ENCODE measurements at places on chromosomes 16 and 17.
A peak's percentile ranks its signal among the peaks of the same experiment; 100 is the strongest.

GRCh38 chr17:60748204-60748603, 70.6 kb downstream of the BCAS3 start:
- no peak for DNase-seq

GRCh38 chr17:33024688-33025486, 33.2 kb downstream of the SPACA3 start:
- no peak for DNase-seq

GRCh38 chr16:52554334-52554733, 7.4 kb upstream of the TOX3 start:
- DNase-seq: no peak

GRCh38 chr16:26391833-26392232, 674.9 kb upstream of the C16orf82 start:
- DNase-seq: no peak

DNA sequence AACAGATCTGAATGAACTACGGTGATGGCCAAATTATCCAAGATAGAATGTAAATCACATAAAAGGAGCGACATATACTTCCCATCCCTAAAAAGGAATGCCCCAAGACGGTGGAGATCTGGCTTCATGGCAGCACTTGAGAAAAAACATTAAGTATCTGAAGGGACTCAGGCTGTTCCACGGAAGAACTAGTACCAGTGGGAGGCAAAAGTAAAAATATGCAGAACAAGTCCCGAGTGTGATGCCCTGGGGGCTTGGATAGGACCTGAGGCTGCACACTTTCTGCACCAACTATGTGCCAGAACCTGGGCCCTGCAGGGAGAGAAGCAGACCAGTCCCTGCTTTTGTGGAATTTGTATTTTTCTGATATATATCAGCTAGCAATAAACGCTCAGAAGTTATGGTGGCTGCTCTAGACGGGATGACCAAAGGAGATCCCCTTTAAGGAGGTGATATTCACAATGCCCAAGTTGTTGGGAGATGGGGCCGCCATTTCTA, 539 bp upstream of the CKLF start:
- DNase-seq: peak; percentile 32

DNA sequence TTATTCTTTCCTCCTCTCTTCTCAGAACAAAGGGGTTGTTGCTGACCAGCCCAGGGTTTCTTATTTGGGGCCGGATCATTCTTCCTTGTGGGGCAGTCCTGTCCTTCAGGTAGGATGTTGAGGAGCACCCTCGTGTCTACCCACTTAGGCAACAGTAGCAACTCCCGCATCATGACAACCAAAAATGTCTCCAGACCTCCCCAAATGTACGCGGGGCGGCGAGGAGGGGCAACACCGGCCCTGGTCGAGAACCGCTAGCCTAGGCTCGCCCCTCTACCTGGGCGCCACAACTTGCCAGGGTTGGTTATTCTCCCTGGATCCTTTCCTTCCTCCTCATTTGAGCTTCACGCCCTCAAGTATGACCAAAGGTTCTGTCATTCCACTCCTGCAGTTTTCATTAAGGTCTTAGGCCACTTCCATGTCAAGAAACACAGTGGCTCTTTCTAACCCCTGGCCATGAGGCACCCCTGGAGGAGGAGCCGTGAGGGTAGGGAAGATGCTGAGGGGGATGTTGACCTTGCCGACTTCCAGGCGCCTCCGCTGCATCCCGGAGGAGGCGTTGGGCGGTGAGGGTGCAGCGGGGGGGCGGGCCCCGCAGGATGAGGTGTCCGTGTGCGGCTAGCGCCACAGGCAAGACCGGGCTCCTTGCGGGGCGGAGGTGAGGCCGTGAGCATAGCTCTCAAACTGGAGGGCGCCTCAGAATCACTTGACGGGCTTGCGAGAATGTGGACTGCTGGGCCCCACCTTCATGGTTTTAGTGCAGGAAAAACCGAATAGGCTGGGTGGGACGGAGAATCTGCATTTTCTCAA, 712 bp upstream of the SPECC1 start:
- DNase-seq: peak; percentile 24

GRCh38 chr16:8943966-8944759, 19.5 kb downstream of the USP7 start:
- DNase-seq: no peak

GRCh38 chr17:1779571-1780131, 17.8 kb downstream of the SERPINF1 start:
- no peak for DNase-seq

- no peak for DNase-seq
These were observed 243.5 kb downstream of the GSG1L start for GRCh38 chr16:27819881-27820610.

DNA sequence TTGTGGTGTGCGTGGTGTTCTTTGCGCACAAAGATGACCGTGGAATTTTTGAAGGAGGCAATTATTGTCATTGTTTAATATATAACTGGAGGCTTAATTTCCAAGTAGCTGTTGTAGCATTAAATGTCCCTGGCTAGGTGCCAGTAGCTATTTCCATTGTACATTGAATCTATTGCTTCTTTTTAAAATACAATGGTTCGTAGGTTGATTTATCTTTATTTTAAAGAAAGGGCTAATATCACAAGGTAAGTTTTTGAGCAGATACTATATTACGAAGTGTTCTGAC, 127.1 kb downstream of the RPTOR start:
- DNase-seq: no peak

DNA sequence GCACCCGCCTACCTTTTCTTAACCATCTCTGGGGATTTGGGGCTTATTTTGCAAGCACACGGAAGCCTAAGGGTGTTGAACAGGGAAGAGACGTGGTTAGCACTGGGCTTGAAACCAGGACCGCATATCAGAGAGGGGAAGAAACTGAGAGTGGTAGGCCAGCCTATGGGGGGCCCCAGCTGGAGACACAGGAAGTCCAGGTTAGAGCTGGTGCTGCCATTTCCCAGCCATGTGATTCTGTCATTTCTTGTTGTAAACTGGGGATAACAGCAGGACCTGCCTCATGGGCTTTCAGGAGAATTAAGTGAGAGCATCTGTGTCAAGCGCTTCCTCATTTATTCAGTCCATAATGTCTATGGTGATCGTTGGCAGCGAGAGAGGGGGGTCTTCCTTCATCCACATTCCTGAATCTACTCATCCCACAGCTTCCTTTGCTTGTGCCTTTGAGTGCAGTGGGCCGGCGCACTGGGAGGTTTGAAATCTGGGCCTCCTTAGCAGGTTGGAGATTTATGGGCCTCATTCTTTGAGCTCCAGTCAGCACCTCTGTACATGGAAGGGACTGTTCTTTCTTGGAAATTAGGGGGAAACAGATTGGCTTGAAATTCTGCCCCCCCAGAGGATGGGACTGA, 20.1 kb downstream of the NKD1 start:
- DNase-seq: no peak

GRCh38 chr17:68567035-68567434, 34.1 kb downstream of the FAM20A start:
- DNase-seq: no peak

GRCh38 chr16:69709456-69710084, 16.8 kb downstream of the NQO1 start:
- DNase-seq: no peak

GRCh38 chr16:86396901-86397311, 113.4 kb upstream of the FOXF1 start:
- no peak for DNase-seq

DNA sequence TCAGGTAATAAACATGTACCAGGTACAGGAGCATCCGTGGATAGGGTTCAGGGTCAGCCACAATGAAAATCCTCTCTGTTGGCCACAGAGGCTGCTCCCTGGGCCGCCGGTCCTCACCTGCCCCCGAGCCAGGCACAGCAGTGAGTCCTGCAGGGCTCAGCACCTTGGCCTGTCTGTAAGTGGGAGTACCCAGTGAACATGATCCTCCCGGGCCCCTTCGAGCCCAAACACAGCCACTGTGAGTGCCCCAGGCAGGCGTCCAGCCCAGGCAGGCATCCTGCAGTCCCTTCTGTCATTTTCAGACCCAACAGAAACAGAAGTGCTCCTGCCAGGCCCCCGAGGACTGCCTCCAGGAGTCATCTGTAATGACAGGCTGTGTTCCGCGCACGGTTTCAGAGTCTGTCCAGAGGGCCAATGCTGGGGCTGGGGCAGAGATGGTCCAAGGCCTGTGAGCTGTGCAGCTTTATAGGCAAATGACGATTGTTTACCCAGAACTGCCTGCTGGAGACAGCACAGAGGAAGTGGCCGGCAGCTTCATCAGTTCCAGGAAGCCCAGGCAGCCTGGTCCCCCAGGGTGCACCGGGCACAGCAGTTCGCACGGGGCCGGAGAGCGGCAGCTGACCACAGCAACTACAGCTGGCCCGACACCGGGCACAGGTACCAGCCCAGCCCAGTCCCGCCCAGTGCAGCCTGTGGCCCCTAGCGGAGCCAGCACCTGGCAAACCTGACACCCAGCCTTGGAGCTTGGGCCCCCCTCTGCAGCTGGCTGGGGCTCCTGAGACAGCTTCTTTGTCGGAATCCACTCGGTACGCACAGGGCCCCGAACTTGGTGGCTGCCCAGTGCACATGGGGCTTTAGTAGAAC, 13.2 kb downstream of the SLC7A5 start:
- no peak for DNase-seq

GRCh38 chr16:14321542-14321941, 250.4 kb downstream of the MRTFB start:
- DNase-seq: no peak

DNA sequence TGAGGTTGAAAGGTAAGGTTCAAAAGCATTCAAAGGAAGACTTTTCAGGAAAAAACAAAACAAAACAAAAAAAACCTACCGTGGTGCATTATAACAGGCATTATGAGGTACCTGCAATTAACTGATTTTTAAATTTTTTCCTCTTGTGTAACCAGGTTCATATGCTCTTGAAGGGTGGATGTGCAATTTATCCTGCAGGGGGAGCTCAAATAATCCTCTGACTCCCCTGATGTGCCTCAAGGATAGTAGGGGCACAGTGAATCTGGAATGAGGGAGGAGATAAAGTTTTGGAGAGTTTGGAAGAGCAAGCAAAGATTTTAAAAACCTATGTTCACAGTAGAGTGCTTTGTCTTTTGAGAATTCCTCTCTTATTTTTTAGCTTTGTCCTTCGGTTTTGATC, 1349.4 kb downstream of the CDH8 start:
- DNase-seq: no peak

DNA sequence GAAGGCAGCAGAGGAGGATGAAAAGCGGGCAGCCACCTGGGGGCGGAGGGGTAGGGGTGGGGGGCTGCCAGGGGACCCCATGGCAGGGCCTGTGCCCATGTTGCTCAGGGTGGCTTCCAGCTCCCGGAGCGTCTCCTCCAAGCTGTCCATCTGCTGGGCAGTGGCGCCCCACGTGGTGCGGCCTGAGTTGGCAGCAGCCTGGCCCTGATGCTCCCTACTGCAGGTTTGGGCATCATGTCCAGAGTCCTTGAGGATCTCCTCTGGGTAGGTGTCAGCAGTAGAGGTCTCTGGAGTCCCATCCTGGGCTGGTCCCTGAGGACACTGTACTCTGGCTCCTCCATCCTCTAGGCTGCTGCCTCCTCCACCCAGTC, 60.9 kb downstream of the SRCIN1 start:
- DNase-seq: no peak

DNA sequence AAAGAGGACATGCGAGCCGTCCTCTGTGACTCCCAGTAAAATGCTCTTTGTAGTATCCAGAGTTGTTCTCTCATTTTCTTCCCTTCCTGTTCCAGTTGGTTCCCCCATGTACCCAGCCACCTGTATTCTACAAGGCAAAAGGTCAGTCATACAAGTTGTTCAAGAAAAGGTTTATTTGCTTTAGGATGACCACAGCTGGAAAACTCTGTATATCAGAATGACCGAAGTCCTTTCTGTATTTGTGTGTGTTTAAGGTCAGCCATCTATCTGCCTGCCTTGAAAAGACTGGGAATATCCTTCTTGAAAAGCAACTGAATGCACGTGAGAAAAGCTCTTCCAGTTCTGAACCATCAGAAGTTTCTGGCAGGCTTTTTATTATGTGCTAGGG, 8.4 kb downstream of the CCL16 start:
- no peak for DNase-seq

GRCh38 chr17:82339634-82340580, 6.3 kb upstream of the SECTM1 start:
- DNase-seq: no peak

DNA sequence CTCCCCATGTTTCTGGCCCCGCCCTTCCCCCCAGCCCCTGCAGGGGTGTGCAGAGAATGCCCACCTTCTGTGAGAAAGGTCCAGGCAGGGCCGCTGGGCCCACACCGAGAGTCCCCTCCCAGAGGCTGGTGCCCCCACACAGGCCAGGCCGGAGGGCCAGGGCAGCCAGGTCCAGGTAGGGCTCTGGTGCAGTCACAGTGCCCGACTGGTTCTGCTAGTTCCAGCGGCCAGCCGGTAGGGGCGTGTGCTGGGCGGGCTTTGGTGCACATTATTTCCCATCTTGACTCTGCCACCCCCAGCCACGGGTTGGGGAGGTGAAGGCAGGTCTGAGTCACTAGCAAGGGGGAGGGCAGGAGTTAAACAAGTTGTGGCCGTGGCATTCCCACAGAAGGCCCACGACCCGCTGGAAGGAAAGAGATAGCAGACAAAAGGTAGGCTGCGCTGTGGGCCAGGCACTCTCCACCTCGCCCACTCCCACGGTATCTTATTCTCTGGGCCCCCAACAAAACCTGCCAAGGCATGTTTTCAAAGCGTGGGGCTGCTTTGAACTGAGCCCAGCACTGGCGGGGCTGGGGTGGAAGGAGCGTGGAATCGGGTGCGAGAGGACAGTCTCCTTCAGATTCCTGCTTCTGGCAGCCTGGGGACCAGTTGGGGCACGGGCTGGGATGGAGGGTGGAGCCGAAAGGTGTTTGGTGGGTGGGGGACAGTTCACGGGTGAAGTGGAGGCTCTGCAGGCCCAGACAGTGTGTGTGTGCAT, 1.9 kb downstream of the EPN3 start:
- peak; percentile 59 for DNase-seq

DNA sequence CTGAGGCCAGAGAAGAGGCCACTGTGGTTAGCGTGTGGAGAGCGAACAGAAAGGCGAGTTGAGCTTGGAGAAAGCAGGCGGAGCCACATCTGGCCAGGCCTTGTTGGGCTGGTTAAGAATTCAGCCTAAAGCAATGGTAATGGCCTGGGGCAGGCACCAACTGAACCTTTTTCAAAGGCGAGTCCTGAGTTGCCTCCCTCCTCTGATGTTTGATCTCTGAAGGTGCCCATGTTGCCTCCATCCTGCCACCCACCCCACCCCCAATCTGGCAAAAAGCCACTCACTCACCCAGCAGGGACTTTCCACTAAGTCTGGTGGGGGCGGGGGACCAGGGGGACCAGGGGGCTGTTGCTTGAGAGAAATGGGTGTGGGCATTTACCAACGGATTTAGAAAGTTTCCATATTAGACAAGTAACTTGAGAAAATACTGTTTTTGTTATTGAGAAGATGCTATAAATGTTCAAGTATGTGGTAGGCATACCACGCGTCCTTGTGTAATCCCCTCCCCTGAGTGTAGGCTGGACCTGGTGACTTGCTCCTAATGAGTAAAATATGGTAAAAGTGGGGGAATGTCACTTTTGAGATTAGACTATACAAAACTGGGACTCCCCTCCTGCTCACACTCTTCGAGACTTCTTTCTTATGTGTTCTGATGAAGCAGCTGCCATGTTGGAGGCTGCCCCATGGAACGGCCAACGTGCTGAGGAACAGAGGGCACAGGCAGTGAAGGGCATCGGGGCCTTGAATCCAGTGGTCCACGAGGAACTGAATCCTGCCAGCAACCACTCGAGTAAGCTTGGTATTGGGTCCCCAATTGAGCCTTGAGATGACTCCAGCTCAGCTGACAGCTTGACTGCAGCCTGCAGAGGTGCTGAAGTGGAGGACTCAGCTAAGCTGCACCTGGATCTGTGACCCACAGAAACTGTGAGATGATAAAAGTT, 29.9 kb upstream of the TNS4 start:
- DNase-seq: peak; percentile 92

- DNase-seq: peak; percentile 4
These were observed 878 bp downstream of the TAOK1 start for GRCh38 chr17:29390851-29391631.

GRCh38 chr16:54489225-54490111, 202.9 kb upstream of the IRX3 start:
- DNase-seq: no peak

Data from activated CD4-positive, alpha-beta T cell treated with anti-CD3 and anti-CD28 coated beads for 48 hours (primary cell).